ENCODE measurements at places on chromosomes 5 and 9.

DNA sequence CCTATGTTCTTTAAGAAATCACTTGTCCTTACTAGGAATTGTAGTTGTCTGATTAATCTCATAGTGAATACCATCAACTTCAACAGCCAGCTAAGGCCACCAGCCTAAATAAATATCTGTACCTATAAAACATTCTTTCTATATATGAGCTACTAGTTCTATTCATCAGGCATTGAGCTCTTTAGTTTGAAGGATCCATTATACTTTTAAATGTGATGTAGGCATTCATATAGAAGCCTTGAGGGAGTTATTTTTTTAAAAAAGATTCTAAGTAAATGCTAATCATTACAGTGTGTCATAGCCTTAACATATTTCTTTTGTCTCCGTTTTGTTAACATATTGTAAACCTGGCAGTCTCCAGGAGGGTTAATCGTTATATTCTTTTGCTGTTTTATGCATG is 838.3 kb downstream of the PTPRD start:
- DNase-seq, result no peak

GRCh38 chr9:114693248-114693855 is 11.4 kb upstream of the TEX48 start:
- DNase-seq, result no peak

DNA sequence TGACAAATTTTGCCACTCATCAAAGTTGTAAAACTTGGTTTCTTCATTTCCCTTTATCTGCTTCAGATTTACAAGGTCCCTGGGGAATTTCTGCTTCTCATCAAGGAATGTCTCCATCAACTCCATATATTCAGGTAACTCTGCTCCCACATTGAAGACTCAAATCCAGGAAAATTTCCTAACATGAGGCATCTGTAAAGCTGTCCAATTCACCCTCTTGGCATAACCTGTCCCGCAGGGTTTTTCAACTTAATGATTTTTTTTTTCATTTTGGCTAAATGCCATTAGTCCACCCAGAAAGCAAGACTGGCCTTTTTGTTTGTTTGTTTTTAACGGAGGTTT is 50.2 kb upstream of the SLC30A5 start:
- DNase-seq, result peak; percentile 22

GRCh38 chr5:155807884-155808576 is 518.9 kb upstream of the SGCD start:
- no peak for DNase-seq

DNA sequence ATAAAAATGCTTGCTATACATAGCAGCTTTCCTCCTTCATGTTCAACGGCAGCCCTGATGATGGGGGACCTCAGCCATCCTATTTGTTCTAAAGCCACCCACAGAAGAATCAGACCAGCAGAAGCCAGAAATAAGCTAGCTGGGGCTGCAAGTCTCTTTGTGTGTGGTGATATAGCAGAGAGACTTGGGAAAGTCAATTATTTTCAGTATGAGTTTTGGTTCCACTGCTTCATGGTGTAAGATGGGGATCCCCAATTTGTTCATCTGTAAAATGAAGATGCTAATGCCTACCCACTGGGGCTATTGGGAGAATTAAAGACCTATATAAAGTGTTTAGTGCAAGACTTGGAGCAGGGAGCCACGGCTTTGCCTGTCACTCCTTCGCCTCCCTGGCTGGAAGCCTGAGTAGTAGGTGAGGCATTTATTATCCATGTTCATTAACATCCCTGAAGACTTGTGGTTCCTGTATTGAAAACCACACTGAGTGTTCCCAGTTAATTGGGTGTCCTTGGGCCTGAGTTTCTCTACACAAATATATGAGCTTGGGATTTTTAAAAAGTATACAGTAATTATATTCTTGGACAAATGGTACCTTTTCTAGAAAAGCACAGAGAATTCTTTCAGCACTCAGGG is 210.1 kb upstream of the SLC24A2 start:
- peak; percentile 25 for DNase-seq

DNA sequence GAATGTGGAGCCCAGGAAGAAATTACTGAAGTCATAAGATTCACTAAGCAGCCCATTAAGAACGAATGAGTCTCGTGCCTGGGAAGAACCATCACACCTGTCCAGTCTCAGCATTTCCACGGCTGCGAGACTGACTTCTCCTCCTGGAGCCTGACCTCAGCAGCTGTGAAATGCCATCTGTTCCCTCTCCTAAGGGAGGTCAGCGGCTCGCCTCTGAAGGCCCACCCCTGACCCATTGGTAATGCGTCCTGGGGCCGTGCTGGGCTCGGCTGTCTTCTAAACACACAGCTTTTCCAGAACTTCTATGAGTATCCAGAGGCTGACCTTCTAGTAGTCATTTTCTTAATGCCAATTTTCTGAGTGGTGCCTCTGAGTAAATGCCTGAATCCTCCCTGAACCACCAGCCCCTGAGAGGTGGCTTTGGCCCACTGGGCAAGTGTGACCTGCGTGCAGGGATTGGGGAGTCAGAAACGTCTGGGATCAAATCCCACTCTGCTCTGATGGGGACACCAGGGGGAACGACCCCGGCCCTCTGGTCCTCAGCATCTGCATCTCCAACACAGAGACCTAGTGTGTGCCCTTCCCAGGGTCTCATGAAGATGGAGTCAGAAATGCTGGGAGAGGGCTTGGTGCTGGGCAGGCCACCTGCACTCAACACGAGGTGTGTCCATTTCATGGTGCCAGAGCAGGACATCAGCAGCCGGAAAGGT is 5.7 kb downstream of the SLC6A3 start:
- DNase-seq, result no peak

GRCh38 chr5:95761771-95762651 is 30.9 kb downstream of the RHOBTB3 start:
- DNase-seq, result peak; percentile 66

- peak; percentile 59 for DNase-seq
Measured at GRCh38 chr5:53481159-53481886, 894 bp downstream of the FST start.

DNA sequence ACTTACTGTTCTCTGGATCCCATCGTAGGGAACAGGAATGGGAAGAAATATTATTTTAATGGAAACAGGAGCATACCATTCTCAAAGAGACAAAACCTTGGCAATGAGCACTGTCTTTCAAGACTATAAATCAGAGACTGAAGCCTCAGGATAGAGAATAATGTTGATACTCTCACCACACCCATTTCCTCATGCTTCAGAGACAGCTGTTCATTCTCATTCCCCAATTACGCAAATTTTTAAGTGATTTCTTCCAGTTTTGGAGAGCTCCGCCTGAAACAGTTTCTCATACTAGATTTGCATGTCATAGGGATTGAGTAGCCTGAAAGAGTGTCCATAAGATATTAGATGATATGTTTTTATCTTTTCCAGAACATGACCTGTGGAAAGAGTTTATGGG is 290.5 kb upstream of the RASA1 start:
- DNase-seq, result peak; percentile 67

GRCh38 chr5:57207681-57208080 is 33.8 kb downstream of the GPBP1 start:
- no peak for DNase-seq

Data from AG10803 (cell line).